Naive B cell (primary cell): ENCODE measurements at places on chromosomes 7 and 10. TPM values are rescaled to one million over a fixed set of nuclear protein-coding genes. Genes with fewer than 3 reads are reported as not detected.

The TUBAL3 gene
- not detected for polyA plus RNA-seq

The MYH16 gene
- polyA plus RNA-seq: not detected

The ATOH7 gene
- not detected for polyA plus RNA-seq

The GPR26 gene
- polyA plus RNA-seq: not detected

The C10orf53 gene
- polyA plus RNA-seq: not detected

The EIF3B gene
- polyA plus RNA-seq: 69.6 TPM

The SBDS gene
- polyA plus RNA-seq: 47.5 TPM

The INPP5F gene
- 19.6 TPM for polyA plus RNA-seq

The GDF2 gene
- not detected for polyA plus RNA-seq

The UCN3 gene
- polyA plus RNA-seq: not detected

The PNLIPRP1 gene
- not detected for polyA plus RNA-seq

The DENND2A gene
- polyA plus RNA-seq: not detected

The ZNF398 gene
- 8.7 TPM for polyA plus RNA-seq

The TUBB8 gene
- not detected for polyA plus RNA-seq
